Lower leg skin (tissue), 4 donors: ENCODE measurements at places on chromosomes 1 and 21.

GRCh38 chr1:47984175-47984789 is 12.9 kb downstream of the TRABD2B start:
- DNase-seq: no peak

- no peak for DNase-seq
These were observed 375.4 kb downstream of the NUF2 start for GRCh38 chr1:163697137-163697536.

DNA sequence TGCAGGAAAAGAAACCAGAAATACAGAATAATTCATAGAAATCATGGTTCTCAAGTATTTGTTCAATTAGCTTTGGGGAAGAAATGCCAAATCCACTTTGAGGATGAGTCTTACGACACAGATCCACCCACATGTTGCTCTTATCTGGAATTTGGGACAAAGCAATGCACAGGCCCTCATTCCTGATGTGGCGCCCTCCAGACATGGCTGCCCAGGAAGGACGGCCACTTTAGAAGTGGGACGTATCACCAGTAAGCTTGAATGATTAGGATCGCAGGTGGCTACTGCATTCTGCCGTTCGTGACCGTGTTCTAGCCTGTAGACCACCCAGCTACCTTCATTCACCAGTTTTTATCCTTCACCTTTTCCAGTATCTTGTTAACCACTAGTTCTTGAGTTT is 20.1 kb upstream of the NCMAP start:
- DNase-seq: no peak

DNA sequence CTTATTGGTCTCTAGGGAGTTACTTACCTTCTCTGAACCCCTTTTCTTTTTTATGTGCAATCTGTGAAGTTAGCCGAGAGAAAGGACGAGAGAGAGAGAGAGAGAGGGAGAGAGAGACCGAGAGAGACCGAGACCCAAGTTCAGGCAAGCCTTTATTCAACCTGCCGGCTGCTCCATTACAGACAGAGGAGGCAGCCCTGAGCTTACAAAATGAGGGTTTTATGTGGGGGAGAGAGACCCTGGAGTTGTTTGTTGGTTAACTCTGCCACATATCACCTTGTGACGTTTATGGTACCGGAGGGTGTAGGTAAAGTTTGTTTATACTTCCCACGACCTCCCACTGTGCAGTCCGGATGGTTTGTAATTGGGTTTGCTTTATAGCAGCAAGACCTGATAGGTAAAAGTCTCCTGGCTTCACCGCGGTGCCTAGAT is 1.5 kb upstream of the MCOLN3 start:
- no peak for DNase-seq

- DNase-seq: no peak
These were observed 14.1 kb downstream of the TRAF3IP3 start for GRCh38 chr1:209769971-209770370.

DNA sequence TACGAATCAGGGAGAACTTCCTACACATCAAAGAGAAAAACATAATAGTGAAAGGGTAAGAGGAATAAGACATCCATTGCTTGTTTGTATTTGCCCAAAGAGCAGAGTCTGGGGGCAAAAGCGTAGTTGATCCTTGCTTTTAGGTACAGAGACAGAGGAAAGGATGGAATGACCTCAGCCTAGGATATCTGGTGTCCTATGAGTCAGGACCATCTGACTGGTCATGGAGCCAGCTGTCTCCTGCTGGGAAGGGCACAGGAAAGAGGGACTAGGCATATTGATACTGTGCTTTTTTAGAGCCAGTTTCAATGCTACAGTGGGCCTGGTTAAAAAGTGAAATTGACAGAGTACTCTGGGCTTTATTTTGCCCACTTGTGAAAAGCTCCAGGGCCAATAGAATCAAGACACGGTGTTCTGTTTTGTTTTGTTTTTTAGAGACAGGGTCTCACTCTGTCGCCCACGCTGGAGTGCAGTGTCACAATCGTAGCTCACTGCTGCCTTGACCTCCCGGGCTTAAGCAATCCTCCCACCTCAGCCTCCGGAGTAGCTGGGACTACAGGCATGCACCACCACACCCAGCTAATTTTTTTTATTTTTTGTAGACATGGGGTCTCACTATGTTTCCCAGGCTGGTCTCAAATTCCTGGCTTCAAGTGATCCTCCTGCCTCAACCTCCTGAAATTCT is 3.2 kb downstream of the PLEKHO1 start:
- DNase-seq: peak; percentile 85

DNA sequence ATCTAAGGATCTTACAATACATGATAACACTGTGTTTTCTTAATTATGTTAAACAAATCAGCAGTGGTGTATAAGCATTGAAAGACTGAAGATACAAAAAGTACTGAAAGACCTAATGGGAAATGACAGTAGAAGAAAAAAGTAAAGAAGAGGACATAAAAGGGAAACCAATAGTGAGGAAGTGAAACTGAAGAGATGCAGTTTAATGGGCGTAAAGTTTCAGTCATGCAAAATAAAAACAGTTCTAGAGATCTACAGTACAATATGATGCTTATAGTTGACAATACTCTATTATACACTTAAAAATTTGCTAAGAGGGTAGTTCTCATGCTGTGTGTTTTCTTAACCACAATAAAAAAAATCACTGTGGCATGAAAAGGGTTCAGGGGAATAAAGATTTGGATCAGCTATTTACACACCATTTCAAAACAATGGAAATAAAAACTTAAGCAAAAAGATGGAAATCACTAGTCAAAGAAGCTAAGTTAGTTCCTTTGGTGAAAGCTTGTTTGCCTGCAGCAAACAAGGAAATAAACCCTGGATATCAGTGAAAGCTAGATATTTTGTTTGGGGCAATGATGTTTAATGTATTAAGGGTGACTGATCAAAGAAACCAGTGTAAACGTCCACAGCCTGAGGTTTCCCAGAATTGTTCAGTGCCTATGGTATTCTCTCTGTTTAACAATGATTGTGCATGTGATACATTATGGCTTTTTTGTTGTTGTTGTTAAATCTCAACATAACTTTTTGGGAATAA is 1160.8 kb upstream of the ADGRL2 start:
- no peak for DNase-seq

GRCh38 chr1:22153660-22154437 is 11.0 kb upstream of the WNT4 start:
- DNase-seq: no peak

- no peak for DNase-seq
These were observed 1.0 kb downstream of the YOD1 start for GRCh38 chr1:207049974-207050391.

- no peak for DNase-seq
These were observed 534.3 kb downstream of the PLPP3 start for GRCh38 chr1:56045062-56045461.

GRCh38 chr1:38992412-38993111 is 1.5 kb downstream of the AKIRIN1 start:
- DNase-seq: no peak

DNA sequence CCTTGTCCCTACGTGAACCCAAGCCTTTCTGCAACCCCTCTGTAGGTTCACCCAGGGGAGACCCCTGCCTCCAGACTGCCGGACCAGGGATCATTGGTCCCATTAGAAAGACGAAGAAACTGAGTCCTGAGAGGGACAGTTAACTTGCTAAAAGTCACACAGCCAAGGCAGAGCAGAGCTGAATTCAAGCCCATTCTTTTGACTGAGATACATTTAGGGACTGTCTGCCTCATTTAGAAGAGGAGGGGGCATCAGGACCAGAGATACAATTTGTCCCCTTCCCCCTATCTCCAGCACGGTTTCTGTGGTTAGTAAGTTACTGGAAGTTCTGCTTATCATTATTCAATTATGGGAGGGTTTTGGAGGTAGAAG is 19.1 kb downstream of the KCNQ4 start:
- no peak for DNase-seq
